Fibroblast of lung (primary cell): ENCODE measurements at places on chromosomes 5 and 9.

DNA sequence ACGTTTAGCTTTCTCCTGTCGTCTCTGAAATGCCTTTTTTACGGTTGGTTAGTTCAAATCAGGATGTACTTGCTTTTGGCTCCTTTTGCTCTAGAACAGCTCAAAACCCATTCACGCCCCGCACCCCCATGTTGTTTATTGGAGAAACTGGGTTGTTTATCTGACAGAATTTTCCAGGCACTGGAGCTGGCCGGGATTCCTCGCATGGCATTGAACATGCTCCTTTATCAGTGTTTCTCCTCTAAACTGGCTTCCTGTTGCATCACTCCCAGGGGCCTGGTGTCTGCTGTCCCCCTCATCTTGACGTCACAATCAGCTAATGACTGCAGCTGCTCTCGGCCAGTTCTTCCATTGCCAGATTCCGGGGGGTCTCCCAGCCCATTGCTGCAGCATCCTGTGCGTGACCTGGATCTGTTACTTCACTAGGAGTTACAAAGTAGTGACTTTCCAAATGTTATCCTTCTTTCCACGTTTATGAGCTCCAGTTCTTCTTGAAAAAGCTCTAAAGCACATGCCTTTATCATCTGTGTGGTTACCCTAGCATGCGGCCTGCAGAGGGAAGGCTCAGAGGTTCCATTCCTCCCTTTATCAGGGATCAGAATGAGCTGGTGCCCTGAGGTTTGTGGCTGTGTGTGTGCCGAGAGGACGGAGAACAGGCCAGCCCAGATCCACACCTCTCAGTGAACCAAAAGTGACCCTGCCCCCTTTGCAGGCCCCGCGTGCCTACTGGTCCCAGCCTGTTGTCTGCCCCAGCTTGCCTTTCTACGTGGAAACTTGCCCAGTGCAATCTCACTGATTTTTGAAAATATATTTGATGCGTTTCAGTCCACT lies 27.5 kb downstream of the FAM163B start:
- peaks cover 13% of the 10 kb centered on the region for H3K27me3 ChIP-seq
- H3K4me1 ChIP-seq: no peaks in the 10 kb centered on the region
- peak; percentile 61 for DNase-seq
- no peak overlapping the region for H3K4me3 ChIP-seq
- H3K27ac ChIP-seq: no peak overlapping the region

DNA sequence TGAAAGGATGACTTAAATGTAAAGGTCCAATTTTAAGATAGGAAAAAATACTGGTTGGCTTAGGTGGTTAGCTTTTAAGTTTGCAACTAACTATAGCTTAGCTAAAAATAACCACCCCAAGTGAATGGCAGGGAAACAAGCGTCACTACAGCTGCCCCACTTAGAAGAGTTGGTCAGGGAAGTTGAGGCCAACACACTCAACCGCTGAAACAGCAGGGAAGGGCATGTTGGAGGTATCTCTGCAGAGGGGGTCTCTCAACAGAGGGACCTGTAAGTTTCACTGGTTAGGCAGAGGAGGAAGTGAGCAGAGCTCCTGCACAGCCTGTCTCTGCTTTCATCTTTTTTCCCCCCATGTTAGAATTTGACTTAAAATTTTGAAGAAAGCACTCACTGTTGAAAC lies 75.3 kb downstream of the LHFPL2 start:
- no peaks in the 10 kb centered on the region for H3K27me3 ChIP-seq
- H3K4me1 ChIP-seq: peaks cover 7% of the 10 kb centered on the region
- H3K4me3 ChIP-seq: no peak overlapping the region
- H3K36me3 ChIP-seq: no peaks in the 10 kb centered on the region
- DNase-seq: no peak

DNA sequence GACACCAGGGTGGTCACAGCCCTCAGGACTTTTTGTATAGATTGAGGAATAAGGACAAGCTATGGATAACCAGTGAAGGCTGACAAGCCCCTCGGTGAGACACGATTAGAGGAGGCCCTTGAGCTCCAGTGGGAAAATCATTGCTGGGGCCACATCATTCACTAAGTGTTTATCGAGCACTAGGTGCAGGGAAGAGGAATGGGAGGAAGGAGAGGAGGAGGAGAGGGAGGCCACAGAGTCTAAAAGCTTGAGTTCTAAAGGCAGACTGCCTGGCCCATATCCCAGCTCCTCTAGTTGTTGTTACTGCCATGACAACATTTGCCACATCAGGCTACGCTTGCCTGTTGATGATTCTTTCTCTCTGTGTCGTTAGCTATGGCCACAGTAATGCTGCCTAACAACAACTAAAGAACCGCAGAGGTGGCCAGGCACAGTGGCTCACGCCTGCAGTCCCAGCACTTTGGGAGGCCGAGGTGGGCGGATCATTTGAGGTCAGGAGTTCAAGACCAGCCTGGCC lies 37.6 kb downstream of the NKX2-5 start:
- no peaks in the 10 kb centered on the region for H3K36me3 ChIP-seq
- H3K27ac ChIP-seq: no peak overlapping the region
- peaks cover 2% of the 10 kb centered on the region for H3K4me1 ChIP-seq
- H3K27me3 ChIP-seq: peaks cover 10% of the 10 kb centered on the region

GRCh38 chr5:14208071-14209021 lies 65.2 kb downstream of the TRIO start:
- H3K27me3 ChIP-seq: no peaks in the 10 kb centered on the region
- DNase-seq: peak; percentile 93
- no peaks in the 10 kb centered on the region for H3K36me3 ChIP-seq
- peaks cover 38% of the 10 kb centered on the region for H3K4me1 ChIP-seq
- H3K27ac ChIP-seq: peak overlapping the region; percentile 84

DNA sequence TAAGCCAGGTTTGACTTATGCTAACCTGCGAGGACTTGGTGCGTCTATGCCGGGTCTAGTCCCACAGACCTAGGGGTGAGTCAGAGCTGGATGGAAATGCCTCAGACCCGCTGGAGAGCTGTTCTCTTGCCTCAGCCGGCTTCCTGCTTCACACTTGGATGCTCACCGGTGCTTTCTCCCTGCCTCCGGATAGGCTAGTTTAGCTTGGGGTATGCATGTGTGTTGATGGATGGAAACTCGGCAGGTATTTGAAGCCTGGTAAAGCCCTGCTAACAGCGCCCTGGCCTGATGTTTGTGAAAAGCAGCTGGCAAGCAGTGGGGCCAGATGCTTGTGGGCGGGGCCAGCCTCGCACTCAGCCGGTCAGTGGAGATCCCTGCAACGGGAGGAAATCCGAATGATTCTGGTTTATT lies 29.3 kb downstream of the PRRC2B start:
- no peak overlapping the region for H3K4me3 ChIP-seq
- peaks cover 41% of the 10 kb centered on the region for H3K4me1 ChIP-seq
- peak overlapping the region; percentile 65 for H3K27ac ChIP-seq
- DNase-seq: peak; percentile 71

- no peak overlapping the region for H3K27ac ChIP-seq
- H3K36me3 ChIP-seq: no peaks in the 10 kb centered on the region
- H3K4me3 ChIP-seq: no peak overlapping the region
- H3K4me1 ChIP-seq: no peaks in the 10 kb centered on the region
- no peak for DNase-seq
- peaks cover 3% of the 10 kb centered on the region for H3K27me3 ChIP-seq
Observed at GRCh38 chr5:133902511-133903118, 65.8 kb downstream of the C5orf15 start.
